CD4-positive, alpha-beta T cell treated with Interleukin-4 for 1 hour (primary cell): ENCODE measurements at places on chromosomes 16 and 17.

GRCh38 chr16:67117716-67118115 is 8.0 kb downstream of the PHAF1 start:
- no peak for DNase-seq

GRCh38 chr17:38981636-38982035 is 14.4 kb upstream of the FBXO47 start:
- DNase-seq = no peak

- DNase-seq = no peak
These were observed at the start of gene VAT1L for GRCh38 chr16:77788181-77789084. TSS of gene VAT1L (plus strand) at chr16:77788564. CDS start at chr16:77788683, 119 bp downstream.

- DNase-seq = no peak
These were observed 51.0 kb upstream of the TOX3 start for GRCh38 chr16:52597772-52598483.

GRCh38 chr17:78944026-78944425 is 18.8 kb upstream of the TIMP2 start:
- no peak for DNase-seq

DNA sequence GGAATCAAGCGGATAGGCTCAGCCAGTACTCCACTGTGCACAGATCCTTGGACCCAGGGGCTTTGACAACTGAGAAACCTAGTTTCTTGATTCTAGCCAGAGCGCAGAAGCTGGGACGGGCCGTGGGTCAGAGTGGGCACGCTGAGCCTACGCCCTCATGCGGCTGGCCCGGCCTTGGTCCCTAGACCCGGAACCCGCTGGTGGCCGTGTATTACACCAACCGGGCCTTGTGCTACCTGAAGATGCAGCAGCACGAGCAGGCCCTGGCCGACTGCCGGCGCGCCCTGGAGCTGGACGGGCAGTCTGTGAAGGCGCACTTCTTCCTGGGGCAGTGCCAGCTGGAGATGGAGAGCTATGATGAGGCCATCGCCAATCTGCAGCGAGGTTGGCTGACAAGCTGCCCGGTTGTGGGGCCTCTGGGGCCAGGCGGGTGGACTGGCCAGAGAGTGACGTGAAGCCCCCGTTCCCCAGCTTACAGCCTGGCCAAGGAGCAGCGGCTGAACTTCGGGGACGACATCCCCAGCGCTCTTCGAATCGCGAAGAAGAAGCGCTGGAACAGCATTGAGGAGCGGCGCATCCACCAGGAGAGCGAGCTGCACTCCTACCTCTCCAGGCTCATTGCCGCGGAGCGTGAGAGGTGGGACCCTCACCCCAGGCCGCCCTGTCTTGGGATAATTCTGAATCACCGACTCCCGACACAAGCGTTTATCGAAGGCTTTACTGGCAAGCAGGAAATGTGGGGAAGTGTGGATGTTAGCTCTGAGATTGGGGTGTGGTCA is 946 bp downstream of the STUB1 start:
- DNase-seq = no peak

GRCh38 chr17:40107522-40108174 is 7.3 kb upstream of the NR1D1 start:
- peak; percentile 40 for DNase-seq

DNA sequence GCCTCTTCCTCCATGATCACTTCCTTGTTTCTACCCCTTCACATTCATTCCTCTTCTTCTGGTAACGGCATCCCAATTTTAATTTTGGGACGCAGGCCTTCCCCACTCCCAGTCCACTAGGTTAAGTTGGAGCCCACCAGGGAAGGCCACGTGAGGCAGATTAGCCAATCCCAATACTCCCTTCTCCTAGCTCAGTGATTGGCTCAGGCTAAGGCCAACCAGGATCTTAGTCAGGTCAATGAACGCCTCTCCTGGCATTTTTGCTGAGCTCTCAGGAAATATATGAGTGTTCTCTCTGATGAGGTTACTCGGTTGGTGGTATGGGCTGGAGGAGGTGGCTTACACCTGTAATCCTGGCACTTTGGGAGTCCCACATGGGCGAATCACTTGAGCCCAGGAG is 15.4 kb downstream of the SEZ6L2 start:
- DNase-seq = no peak

GRCh38 chr16:10408824-10409381 is 23.0 kb downstream of the ATF7IP2 start:
- DNase-seq = no peak
